ENCODE measurements at places on chromosomes 3 and 15. TPM values are rescaled to one million over a fixed set of nuclear protein-coding genes. Genes with fewer than 3 reads are reported as not detected.

RARRES1 gene
- 24.0 TPM for total RNA-seq

MINAR1 gene
- 2.7 TPM for total RNA-seq

GNAT1 gene
- not detected for total RNA-seq

CPN2 gene
- not detected for total RNA-seq

CTXN2 gene
- not detected for total RNA-seq

Data from pancreas (tissue), 10 donors.